ENCODE measurements at places on chromosomes 5 and 9.

DNA sequence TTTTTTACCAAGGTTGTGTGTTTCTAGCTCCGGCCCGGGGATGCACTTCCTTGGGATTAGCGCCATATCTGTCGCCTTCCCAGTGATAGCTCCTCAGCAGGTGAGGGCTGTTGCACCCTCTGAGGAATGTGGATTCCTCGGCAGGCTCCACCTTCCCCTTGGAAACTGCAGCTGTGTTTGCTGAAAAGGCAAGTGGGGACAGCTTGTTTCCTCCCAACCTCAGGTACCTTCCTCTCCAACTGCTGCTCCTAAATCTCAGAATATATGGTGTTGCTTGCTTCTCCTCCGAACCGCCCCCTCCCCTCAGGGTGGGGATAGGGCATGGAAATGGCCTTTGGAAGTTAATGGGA, 1.3 kb downstream of the SLC1A1 start:
- no peak for DNase-seq

- peak; percentile 35 for DNase-seq
Measured at GRCh38 chr9:93464395-93464794, 11.0 kb upstream of the FAM120AOS start.

- no peak for DNase-seq
Measured at GRCh38 chr9:129316281-129317030, 138.4 kb upstream of the IER5L start.

- no peak for DNase-seq
Measured at GRCh38 chr5:177428574-177429217, 2.2 kb downstream of the GRK6 start.

DNA sequence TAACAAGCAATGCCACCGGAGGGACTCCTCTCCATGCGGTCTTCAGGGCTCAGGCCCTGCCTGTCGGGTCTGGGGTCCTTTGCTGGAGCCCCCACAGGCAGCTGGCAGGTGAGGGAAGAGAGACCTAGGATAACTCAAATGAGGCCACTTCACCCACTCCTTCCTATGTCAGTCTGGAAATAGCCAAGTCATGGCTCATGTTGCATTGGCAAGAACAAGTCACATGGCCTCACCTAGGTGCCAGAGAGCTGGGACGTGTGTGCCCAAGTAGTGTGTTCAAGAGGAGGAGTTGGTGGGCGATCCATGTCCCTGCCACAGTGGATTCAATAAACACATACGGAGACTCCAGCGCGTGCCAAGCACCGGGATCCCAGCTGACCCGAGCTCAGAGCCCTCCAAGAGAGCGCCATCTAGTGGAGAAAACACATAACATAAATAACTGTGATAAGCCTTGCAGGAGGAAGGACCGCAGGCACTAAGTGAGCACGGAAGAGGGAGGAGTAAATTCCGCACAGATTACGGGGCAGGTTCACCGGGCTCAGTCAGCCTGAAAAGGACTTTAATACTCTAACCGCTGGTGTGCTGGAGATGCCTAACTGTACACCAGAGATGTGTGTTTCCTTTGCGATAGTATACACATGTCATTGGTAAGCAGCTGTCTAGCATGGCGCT, 580.8 kb downstream of the CCDC171 start:
- peak; percentile 64 for DNase-seq

DNA sequence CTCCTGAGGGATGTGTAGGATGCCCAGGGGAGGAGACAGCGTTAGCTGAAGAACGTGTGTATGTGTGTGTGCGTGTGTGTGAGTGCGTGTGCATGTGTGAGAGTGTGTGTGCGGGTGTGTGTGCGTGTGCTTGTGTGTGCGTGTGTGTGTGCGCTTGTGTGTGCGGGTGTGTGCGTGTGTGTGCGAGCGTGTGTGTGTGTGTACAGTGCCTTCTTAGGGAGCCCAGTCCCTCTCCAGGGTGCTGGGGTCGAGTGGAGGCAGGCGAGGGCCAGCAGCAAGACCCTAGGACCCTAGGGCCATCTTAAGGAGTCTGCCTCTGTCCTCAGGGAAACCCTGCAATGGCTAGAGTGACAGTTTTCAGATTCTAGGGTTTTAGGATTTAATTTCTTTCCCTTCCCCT, 26.0 kb upstream of the STXBP1 start:
- no peak for DNase-seq

DNA sequence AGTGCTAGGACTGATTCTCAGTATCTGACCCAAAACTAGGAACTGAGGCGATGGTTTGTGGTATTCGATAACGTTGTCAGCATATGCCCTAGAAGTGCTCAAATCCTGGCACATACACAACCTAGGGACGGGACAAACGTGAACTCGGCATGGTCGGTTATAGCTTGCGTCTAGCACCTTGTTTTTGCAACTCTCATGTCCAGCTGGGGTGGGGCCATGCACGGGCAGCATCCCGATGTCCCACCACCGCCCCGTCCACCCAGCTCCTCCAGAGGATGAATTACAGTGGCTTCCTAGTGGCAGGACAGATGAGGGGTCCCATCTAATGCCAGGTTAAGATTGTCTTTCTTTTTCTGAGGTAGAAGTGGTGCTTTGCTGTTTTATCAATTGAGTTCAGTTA, 31.6 kb downstream of the PROP1 start:
- no peak for DNase-seq

DNA sequence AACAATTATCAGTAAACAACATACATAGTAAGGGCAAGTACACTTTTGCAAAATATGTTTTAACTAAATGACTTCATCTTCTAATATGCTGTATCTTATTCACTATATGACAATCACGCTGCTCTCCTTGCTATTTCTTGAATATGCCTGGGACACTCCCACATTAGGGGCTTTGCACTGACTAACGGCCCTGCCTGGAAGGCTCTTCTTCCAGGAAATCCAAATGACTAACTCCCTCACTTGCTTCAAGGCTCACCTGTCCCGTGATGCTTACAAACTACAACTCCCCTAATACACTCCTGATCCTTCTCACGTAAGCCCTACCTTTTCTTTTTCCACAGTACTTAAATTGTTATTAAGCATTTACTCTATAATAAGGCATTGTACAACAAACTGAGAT, 10.6 kb downstream of the ERP44 start:
- DNase-seq, result no peak

DNA sequence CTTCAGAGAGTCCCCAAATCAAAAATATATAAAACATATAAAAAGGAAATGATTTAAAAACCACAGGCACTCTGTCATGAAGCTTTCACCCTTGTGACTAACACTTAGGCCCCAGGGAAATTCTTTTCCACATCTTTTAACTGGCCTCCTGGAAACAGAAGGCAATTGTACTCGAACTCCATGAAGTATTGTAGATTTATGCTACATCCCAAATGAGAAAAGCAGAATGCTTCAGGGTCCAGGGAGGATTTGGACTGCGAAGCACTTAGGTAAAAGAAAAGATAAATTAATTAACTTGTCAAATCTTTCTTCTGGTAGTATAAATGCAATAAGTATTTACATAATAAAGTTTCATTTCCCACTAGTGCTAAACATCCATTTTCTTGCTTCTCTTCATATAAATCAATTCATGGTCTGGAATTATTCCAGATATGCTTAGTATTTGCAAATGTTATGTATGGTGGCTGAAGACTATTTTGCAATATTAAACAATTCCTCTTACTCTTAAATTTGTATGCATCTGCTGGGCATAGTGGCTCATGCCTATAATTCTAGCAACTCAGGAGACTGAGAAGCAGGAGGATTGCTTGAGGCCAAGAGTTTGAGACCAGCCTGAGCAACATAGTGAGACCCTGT, 64.9 kb upstream of the ELL2 start:
- no peak for DNase-seq
